ENCODE measurements at places on chromosomes 3 and 15.

DNA sequence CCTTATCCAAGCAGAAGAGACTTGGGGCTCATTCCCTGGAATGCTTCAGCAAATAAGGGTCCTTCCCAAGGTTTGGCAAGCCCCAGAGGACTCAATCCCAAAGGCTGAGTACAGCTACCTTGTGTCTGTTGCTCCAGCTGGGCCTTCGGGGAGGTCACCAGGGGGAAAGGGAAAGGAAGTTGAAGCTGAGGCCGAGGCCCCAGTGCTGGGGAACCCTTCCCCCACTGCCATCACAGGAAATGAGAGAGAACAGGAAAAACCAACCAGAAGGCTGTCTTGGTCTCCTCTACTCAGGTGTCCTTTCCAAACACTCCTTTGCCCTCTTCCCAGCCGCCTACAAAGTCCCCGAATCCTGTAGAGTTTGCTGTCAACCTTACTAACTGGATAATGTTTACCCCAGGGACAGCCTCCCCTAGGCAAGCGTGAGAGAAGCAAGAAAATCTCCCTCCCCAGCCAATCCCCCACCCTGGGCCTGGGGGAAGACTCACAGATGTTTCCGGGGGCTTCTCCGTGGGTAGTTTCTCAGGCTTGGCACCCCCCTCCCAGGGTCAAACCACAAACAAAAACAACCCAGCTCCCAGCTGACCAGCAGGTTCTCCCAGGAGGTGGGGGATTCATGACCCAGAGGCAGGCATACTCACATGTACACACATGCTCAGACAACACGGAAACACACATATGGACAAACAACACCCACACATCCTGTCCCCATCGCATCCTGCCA is 5.5 kb downstream of the CSRNP1 start:
- DNase-seq, result peak; percentile 56

GRCh38 chr3:55489798-55490132 is 2.7 kb upstream of the WNT5A start:
- no peak for DNase-seq

GRCh38 chr3:20480786-20481365 is 294.9 kb upstream of the SGO1 start:
- DNase-seq, result no peak

DNA sequence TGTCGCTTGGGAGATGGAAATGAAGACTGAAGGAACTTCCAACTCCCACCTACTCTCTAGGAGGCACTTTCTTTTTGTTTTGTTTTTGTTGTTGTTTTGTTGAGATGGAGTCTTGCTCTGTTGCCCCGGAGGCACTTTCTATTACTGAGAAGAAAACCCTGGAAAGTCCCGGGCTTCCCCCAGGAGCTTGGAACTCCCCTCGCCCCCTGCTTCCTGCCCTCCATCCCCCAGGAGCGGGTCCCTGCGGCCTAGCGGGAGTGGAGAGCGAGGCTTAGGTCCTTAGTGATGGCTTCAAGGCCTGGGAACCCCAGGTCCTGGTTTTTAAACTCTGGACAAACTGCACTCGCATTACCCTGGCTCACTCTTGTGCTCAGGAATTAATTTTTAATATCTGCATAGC is 195.7 kb downstream of the OCA2 start:
- DNase-seq, result no peak

DNA sequence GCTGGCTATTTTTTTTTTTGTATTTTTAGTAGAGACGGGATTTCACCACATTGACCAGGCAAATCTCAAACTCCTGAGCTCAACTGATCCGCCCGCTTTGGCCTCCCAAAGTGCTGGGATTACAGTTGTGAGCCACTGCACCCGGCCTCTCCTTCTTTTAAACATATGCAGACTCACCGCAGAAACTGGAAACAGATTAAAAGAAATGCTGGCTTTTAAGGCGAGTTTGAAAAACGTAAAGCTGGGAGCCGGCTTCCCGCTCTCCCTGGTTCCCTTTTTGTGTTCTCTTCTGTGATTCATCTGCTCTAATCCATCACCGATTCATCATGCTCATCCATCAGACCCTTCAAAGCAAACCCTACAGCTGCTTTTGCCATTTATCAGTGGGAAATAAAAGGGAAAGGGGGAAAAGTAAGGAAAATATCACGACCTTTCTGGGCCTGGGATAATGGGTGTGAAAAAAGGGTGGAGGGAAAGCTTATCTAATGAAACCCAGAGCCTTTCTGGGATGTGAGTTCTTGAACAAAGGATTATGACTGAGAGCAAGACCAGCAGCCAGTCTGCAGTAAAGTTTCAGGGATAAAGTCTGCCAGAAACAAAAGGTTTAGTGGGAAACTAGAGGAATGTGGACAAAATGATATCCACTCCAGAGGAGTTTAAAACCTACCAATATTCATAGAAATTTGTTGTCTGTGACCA is 92.3 kb upstream of the LRIG1 start:
- DNase-seq, result no peak

DNA sequence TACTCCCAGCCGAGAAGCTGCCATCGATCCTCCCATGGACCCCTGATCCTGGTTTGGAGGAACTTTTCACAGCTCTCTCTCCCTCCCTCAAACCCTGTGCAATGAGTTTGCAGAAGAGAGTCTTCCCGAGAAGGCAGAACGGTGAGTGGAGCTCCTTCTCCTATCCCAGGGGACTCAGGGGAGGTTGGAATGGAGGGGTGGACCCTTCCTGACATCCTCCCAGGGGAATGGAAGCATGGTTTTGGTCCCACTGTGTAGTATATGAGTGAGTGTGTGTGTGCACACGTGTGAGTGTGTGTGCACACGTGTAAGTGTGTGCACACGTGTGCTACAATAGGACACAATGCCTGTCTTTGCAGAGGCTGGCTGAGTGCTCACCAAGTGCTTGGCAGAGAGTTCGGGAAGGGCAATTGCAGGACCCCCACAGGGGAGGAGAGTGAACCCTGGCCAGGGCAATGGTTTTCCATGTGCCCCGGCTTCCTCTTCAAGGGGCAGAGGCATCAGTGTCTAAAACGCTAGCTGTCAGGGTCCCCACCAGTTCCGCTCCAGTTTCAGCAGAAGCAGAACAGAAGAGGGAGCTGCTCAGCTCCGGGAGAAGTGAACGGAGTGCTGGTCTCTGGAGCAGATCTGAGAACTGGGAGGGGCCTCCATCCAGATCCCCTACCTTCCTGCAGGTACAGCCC is 13.8 kb upstream of the IL16 start:
- no peak for DNase-seq

DNA sequence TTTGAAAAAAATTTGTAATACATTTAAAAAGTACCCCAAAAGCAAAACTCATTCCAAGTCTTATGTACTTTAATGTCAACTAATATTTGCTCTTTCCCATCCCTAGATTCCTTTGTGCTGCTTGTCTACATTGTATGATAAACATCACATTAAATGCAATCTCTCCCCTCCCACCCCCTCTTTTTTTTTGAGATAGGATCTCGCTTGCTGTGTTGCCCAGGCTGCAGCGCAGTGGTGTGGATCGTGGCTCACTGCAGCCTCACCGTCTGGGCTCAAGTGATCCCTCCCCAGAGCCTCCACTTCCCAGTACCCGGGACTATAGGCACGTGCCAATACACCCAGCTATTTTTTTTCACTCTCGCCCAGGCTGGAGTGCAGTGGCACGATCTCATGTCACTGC is 12.6 kb downstream of the MAP2K1 start:
- no peak for DNase-seq

GRCh38 chr3:55205990-55206389 is 278.1 kb upstream of the LRTM1 start:
- no peak for DNase-seq

DNA sequence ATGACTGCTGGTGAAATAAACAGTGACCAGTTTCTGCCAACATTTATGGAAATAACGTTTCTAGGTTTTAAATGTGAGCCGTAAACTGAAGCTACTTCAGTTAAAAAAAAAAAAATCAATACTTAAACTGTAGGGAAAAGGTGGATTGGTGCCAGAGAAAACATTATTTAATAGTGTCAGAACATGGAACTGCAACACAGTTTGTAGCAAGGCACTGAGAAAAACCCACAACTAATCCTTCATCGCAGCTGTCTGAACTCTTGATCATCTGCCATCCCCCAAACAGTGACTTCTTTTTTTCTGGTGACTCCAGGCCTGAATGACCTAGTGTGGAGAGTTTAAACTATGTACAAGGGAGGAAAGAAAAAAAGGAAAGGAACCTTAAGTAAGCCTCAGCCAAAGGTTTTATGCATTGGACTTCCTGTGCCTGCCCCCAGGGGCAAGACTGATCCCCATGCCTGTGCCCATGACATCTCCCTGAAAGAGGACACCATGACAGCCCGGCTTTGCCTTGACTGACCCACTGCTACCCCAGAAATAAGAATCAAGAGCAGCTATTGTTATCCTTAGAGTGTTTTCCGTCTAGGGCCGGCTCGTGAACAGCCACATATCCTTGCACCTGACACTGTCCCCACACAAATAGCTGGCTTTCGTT is 33.1 kb downstream of the CRTAP start:
- DNase-seq, result no peak

DNA sequence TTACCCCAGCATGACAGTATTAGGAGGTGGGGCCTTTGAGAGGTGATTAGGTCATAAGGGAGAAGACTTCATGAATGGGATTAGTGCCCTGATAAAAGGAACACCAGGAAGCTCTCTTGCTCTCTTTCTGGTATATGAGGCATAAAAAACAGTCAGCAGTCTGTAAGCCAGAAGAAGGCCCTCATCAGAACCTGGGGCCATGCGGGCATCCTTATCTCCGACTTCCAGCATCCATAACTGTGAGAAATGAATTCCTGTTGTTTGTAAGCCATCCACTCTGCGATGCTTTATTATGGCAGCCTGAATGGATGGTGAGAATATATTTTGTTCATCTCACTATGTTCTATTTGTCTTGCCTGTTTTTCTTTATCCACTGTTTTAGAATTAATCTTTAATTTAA is 17.7 kb upstream of the MOBP start:
- no peak for DNase-seq

GRCh38 chr3:39281533-39281932 is 1.7 kb upstream of the CX3CR1 start:
- no peak for DNase-seq

DNA sequence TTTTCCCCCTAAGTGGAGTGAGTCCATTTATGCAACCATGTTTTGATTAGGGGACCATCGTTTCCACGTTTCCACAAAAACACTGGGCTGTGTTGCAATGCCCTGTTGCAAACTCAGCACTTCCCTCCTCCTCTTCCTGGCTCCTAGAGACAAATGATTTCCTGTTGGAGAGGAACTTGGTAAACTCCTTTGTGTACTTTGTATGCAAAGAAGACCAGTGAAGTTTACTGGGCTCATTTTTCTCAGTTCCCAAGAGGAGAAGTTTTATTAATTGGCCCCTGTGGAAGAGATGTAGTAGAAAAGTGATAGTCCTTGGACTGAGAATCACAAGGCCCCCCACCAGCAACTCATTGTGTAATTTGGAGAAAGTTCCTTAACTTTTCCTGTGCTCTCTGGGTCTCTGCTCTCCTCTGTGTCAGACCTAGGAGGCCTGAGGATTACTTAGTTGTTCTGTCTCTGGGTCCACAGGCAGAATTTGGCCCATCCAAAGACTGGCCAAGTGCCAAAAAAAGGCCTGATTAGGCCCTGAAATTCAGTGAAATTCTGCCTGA is 95.0 kb downstream of the ATG7 start:
- no peak for DNase-seq

GRCh38 chr3:14285548-14285925 is 106.9 kb downstream of the LSM3 start:
- DNase-seq, result no peak

DNA sequence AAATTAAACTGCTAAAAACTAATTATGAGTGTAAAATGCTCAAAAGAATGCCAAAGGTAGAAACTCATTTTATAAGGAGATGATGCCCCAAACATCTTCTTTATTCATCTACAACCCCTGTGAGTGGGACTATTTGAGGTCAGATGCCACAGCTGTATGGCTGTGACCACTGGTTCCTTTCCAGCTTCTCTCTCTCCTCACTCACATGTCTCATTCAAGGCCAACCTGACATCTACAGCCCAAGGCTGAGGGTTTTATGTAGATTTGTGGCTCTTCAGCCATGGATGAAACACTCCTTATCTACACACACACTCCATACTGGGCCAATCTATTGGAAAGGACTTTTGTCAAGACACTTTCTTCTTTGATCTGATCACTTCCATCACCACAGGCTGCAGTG is 231.3 kb downstream of the KCNMB2 start:
- DNase-seq, result no peak

- no peak for DNase-seq
These were observed 37.2 kb downstream of the SSUH2 start for GRCh38 chr3:8607234-8608040.

DNA sequence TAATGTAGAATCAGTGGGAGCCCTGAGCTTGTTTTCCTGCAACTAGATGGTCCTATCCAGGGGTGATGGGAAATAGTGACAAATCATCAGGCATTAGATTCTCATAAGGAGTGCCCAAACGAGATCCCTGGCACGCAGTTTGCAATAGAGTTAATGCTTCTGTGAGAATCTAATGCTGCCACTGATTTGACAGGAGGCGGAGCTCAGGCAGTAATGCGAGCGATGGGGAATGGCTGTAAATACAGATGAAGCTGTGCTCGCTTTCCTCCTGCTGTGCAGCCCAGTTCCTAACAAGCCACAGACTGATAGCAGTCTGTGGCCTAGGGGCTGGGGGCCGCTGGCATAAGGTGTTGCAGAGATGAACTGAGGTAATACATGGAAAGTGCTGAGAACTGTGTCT is 28.3 kb upstream of the TMEM42 start:
- DNase-seq, result no peak

DNA sequence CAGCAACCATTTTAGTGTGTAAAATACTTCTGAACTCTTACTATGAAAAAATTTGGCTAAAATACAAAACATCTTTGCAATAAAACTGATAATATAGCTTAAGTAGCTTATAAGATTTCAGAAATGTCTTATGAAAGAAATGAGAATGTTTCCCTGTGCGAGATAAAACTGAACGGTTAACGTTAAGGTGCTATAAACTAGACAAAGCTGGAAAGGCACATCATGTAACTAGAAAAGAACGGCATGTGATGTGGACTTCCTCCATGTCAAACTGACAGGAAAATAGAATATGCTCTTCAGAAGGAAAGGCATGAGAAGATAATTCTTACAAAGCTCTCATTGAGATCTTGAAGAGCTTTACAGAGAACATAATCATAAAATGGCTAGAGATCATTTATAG is 36.5 kb downstream of the NCK1 start:
- no peak for DNase-seq

- DNase-seq, result no peak
These were observed 1006.6 kb upstream of the CFAP20DC start for GRCh38 chr3:60056404-60056803.

- no peak for DNase-seq
These were observed 24.2 kb downstream of the MASP1 start for GRCh38 chr3:187267306-187267705.

- DNase-seq, result no peak
These were observed 28.3 kb downstream of the EHHADH start for GRCh38 chr3:185225523-185225922.

DNA sequence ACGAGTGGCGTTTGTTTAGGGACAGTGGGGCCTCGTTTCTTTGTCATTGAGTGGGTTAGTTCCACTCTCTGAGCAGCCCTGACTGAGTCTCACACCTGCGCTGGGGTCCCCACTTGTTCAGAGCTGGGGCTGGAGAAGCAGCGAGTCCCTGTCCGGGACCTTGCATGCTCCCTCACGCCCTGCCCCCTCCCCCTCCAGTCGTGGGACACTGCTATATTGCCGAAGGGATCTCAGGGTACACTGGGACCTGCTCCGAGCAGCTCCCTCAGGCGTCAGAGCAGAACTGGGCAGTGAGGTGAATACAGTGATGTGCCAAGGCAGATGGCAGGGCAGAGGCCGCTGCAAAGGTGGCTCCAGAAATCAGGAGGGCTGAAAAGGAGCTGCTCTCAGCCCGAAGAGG is 59.9 kb upstream of the KLF13 start:
- no peak for DNase-seq
